ENCODE measurements at places on chromosomes 16 and 17.

GRCh38 chr17:56739776-56740175 lies 93.9 kb downstream of the C17orf67 start:
- no peak for DNase-seq

DNA sequence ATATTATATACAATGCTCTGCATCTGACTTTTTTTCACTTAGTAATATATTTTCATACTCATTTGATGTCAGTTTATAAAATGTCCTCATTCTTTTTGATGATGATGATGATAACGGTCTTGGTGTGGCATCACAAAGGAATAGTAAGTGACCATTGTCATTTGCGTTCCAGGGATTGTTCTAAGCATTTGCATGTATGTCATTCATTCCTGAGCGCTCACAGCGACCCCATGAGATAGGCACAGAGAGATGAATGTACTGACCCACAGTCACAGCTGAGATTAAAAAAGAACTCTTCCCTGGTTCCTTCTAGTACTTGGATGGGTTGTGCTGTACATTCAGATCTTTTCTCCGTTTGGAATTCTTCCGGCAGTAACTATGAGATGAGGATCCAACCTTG lies 21.2 kb upstream of the MSI2 start:
- no peak for DNase-seq

DNA sequence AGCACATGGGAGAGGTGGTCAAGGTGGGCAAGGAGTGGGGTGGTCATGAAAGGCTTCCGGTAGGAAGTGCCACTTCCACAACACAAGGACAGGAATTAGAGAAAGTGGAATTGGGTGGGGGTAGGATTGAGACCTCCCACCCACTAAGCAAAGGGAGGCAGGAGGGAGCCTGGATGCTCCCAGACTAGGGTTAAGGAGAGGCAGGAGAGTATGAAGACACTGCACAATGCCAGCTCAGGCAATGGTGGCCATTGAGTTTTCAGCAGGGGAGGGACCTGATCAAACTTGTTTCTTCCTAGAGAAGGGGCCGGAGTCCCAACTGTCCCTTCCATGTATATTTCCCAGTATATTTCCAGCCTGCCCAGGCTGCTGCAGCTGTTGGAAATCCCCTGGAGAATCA lies 3.1 kb upstream of the RAB11FIP4 start:
- DNase-seq, result no peak

- DNase-seq, result no peak
These were observed 34.0 kb downstream of the TIMM22 start for GRCh38 chr17:1030684-1031532.

DNA sequence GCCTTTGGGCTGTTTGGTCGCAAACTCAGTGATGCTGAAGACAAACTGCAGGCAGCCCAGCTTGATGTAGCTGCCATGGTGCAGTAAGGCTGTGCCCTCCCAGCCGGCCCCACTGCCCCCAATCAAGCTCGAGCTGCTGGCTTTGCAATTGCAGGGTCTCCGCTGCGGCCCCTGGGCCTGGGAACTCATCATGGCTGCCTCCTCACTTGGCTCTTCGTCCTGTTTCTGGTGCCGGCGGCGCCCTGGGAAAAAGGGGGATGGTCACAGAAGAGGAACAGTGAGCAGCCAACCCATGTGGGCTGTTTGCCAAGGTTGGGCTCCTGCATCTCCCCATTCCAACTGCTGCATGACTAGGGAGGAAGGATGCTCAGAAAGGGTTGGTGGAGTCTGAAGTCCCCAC lies 3.4 kb upstream of the DHRS13 start:
- no peak for DNase-seq

- no peak for DNase-seq
These were observed 19.2 kb downstream of the ARHGAP27 start for GRCh38 chr17:45413498-45413923.

DNA sequence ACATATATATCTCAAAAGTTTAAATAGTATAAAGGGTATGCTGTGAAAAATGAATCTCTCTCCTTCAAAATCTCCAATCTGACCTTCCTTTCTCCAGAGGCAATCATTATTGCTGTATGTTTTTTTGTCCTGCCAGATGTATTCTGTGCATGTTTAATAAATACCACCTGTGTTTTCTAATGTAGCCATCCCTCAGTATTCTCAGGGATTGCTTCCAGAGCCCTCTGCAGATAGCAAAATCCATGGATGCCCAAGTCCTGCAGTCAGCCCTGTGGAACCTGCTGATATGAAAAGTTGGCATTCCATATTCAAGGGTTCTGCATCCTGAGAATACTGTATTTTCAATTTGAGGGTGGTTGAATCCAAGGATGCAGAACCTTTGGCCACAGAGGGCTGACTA lies 42.9 kb downstream of the BPTF start:
- no peak for DNase-seq

- DNase-seq, result no peak
These were observed 44.7 kb downstream of the HS3ST3A1 start for GRCh38 chr17:13557077-13557476.

DNA sequence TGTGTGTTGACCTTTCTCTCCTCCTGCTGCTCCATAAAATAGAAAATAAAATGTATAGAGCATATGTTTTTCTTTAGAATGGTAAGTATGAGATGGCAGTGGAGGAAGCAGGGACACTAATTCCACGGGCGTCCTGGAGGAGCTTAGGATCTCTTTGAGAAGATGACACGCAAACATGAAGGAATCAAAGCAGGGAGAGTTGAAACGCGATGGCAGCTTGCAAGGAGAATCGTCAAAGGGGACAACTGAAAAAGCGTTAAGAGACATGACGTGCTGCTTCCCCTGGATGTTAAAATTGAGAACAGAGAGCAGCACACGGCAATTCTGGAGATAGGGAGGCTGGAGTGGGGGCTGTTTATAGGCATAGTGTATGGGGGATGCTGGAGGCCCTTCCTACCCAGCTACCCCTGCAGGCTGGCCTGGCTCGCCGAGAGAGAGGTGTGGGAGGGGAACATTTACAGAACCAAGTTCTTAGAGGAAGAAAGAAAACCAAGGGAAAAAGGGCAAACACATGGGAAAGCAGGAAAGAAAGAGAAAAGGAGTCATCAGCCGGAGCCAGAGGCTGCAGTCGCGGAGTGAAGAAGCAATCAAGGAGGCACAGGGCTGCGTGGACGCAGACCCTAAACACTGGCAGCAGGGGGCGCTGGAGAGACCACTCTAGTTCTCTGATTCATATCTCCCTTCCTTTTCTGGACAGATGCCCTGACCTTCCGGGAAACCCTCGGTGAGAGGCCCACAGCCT lies 55.8 kb downstream of the MYH13 start:
- DNase-seq, result no peak

DNA sequence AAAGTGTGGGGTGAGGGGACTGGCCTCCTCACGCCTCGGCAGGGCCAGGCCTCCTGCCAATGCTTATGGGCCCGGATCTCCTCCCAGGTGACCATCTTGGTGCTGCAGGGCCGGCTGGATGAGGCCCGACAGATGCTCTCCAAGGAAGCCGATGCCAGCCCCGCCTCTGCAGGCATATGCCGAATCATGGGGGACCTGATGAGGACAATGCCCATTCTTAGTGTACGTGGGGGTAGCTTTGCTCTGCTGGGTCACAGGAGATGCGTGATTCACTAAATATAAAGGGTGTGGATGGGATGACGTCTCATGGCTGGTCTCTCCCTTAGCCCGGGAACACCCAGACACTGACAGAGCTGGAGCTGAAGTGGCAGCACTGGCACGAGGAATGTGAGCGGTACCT lies 19.5 kb downstream of the NUP85 start:
- DNase-seq, result no peak

- no peak for DNase-seq
These were observed 888 bp downstream of the PIGW start for GRCh38 chr17:36535669-36536081.

- DNase-seq, result no peak
These were observed 70.2 kb downstream of the HIC1 start for GRCh38 chr17:2125013-2125535.

GRCh38 chr17:40281663-40282062 lies 6.0 kb upstream of the CDC6 start:
- DNase-seq, result no peak

GRCh38 chr17:1762901-1763898 lies 1.3 kb downstream of the SERPINF1 start:
- peak; percentile 92 for DNase-seq

- no peak for DNase-seq
These were observed 1.8 kb upstream of the NPRL3 start for GRCh38 chr16:140175-140857.
